ENCODE measurements at places on chromosomes 5 and 9.

- DNase-seq: peak; percentile 91
These were observed 885 bp downstream of the RNF44 start for GRCh38 chr5:176536132-176536901.

DNA sequence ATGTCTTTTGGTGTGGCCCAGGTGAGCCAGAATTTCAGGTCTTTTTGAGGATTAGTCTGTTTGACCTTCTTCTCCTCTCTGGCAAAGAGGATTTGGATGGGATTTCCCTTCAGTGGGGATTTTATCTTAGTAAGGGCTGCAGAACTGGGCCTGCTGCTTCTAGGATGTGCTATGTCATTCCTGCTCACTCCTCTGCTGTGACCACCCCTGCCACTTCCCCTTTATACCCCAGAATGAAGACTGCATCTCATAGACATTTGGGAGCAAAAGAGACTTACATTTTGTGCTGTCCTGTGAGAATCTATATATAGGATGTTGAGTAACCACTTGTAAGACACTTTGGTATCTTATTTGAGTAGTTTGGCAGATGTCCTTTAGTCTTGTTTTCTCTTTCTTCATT lies 76.2 kb downstream of the ARHGAP26 start:
- no peak for DNase-seq

GRCh38 chr5:135695656-135696313 lies 117.0 kb upstream of the CXCL14 start:
- no peak for DNase-seq

- DNase-seq: no peak
These were observed 161.6 kb upstream of the FBXL17 start for GRCh38 chr5:108543486-108543885.

- no peak for DNase-seq
These were observed 9.2 kb downstream of the NPR3 start for GRCh38 chr5:32720300-32720699.

- DNase-seq: no peak
These were observed 95.5 kb downstream of the USP20 start for GRCh38 chr9:129930743-129931142.

- no peak for DNase-seq
These were observed 36.7 kb downstream of the RNF44 start for GRCh38 chr5:176500511-176500910.

DNA sequence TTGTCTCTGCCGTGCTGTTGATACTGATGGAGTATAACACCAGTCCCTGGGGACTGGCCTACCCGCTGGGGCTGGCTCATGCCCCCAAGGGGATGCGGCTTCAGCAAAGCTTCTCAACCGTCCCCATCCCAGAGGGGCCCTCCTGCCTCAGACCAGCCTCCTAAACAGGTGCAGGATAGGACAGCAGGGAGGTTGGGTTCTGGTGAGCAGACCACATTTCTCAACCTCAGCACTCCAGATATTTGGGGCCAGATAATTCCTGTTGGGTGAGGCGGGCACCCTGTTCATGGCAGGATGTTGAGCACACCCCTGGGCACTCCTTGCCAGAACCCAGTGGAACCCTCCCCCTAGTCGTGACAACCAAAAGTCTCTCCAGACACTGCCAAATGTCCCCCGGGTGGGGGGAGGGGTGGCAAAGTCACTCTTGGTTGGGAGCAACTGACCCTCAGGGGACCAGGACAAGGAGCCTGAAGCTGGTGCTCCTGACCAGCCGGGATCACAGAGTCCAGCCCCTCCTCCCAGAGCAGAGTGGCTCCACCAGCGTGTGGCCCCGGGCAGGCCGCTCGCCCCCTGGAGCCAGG lies 107.8 kb downstream of the ZNF354C start:
- DNase-seq: no peak

- DNase-seq: no peak
These were observed 29.7 kb upstream of the TDRD7 start for GRCh38 chr9:97382099-97382718.

DNA sequence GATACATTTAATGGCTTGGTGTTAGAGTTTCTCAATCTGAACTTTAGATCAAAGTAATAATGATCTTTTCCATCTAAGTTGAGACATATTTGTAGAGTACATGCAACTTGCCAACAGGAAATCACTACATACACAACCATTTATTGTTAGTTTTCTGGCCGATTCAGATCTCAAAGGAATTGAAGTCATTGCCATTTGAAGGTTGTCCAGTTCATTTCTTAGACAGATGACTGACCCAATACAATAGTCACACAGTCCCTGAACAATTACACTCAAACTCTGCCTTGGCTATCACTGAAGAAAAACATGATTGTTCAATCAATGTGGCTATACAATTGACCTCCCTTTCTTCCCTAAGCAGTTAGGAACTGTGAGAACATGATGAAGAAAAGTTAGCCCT lies 753.2 kb upstream of the RIOK2 start:
- DNase-seq: no peak

GRCh38 chr9:36781533-36781932 lies 208.8 kb downstream of the MELK start:
- peak; percentile 92 for DNase-seq

DNA sequence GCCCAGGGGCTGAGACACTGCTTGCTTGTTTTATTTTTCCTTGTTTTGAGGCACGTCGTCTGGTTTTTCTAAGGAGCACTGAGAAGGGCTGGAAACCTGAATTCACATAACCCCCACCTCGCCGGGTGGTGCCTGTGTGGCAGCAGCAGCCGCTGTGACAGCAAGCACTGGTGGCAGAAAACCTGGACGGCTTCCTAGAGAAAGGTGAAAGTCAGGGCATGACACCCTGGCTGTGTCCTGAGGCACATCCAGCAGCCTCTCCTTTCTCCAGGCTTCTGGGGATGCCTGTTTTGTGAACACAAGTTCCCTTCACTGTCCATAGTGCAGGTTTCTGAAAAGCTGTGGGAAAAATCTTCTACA lies 29.2 kb downstream of the MRPL36 start:
- no peak for DNase-seq

- DNase-seq: peak; percentile 90
These were observed 1.2 kb downstream of the LOX start for GRCh38 chr5:122076669-122077365.

DNA sequence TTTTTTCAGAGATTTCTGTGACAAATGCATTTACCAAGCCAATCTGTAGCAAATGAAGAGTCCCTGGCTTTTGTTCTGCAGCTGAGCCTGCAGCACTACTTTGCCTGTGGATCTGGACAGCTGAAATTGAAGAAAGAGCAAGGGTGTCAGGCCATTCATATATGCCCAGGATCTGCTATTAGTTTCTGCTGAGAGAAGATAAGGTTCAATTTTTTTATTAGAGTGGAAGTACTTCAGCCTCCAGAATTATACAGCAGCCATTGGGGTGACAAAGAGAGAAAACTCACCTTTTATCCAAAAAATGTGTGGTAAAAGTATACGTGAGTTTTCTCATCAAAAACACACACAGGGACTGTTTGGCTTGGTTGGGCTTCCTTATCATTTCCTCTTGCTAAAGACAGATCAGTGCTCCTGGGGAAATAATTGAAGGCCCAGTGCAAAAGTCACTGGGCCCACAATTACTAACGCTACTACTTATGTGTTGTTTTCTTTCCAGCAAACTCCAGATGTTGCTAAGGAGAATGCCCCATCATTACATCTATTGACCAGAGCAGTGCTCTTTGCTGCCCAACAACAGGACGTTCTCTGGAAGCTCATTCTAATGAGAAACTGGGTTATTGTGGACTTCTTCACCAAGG lies 138.6 kb downstream of the CEMIP2 start:
- no peak for DNase-seq

DNA sequence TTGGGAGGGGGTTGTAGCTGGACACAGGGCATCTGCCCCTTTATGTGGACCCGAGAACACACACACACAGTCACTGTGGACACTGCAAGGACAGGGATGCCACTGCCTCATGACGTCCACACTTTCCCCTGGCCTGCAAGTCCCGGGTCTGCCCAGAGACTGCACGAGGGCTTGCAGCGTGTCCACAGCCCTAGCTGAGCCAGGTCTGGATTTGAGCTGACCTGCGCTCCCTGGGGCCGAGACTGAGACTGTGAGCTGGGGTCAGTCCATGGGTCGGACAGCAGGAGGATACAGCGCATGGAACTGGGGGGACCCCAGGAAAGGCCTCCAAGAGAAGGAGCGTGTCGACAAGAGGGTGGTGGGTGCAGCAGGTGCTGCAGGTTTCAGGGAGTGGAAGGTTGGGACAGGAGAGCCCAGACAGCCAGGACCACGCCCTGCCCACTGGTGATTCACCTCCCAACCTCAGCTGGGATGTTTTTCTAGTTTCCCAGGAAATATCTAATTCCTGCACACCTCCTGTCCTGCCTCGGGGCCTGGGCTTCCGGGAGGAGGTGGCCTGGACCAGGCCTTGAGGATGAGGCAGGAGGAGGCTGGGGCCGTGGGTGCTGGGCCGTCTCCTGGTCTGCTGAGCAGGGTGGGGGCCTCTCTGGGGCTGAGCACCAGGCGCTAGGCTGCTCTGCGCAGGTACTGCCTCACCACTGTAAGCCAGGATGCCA lies 806 bp upstream of the RNF224 start:
- peak; percentile 67 for DNase-seq

DNA sequence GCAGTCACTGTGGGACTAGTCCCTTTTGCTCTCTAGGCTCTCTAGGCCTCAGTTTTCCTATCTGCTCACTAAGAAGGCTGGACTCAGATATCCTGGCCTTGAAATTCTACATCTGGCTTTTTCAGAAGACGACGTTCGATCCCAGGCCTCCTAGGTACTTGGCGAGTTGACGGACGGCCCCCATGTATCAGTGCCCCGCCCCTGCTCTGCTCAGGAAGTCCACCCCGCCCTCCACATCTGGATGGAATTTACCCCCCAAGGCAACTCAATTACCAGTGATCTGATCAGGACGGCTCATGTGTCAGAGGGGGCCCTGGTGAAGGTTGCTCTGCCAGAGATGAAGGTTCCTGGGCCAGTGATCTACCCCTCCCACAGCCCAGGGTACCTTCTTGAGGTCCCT lies 44.1 kb upstream of the SYNPO start:
- peak; percentile 45 for DNase-seq

GRCh38 chr9:93096811-93097382 lies 880 bp downstream of the CARD19 start:
- no peak for DNase-seq

- DNase-seq: peak; percentile 50
These were observed 578.4 kb downstream of the CCDC171 start for GRCh38 chr9:16131264-16131663.

GRCh38 chr5:132017316-132017715 lies 5.9 kb upstream of the ACSL6 start:
- peak; percentile 1 for DNase-seq

- no peak for DNase-seq
These were observed 77.7 kb downstream of the MEF2C start for GRCh38 chr5:88805151-88805784.

DNA sequence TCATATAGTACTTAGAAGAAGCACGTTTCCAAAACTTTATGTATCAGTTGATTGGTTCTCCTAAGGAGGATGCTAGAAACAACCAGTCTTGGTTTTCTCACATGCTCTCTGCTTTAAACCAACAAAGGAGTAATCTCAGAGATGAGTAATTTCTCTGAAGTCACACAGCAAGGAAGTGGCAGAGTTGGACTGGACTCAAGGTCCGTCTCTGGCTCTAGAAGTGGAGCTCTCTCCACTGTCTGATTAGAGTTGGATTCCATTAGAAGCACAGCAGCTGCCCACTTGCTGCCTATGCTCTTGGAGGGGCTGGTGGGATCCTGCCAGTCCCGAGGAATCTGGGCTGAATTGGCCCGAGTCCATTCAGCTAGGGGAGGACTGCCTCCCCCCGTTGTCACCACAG lies 21.0 kb downstream of the RALGPS1 start:
- no peak for DNase-seq

GRCh38 chr5:159416438-159416837 lies 86.2 kb upstream of the IL12B start:
- DNase-seq: no peak

GRCh38 chr5:55601204-55601618 lies 66.4 kb upstream of the PLPP1 start:
- peak; percentile 80 for DNase-seq

- no peak for DNase-seq
These were observed 4.7 kb downstream of the C5orf46 start for GRCh38 chr5:147901599-147902039.

DNA sequence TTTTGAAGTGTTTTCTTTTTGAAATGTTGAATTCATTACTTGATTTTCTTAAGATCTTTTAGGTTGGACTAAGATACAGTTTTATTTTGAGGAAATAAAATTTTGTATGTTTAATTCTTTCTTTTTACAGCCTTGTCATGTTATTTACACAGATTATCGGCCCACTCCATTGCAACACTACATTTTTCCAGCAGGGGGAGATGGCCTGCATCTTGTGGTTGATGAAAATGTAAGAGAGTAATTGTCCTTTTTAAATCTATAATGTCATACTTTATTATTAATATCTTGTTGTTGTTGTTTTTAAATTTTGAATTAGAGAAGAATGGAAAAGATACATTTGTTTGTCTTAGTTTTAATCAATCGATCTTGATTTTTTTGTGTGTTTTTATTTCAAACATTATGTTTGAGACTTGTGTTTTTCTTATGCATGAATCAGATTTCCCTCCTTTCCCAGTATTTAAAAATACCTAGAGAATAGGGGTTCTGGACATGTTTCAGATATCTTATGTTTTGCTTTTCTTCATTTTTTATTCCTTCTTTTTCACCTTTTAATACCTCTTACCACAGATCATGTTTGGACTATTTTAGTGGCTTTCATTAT lies 36.7 kb downstream of the MTREX start:
- DNase-seq: peak; percentile 48

DNA sequence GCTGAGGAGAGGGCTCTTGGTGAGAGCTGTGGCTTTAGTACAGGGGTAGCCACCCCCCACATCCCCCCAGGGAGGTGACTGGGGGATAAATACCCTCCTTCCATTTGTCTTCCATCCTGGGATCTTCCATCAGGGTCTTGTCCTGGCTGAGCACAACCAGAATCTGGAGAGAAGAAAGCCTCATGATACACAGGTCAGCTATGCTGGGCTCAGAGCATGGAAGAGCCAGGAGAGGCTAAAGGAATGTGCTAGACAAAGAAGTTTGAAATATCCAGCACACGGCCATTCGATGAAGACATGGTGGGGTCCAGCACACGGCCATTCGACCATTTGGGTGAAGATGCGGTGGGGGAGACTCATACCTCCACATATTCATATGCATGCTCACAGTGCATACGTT lies 30.0 kb downstream of the ROPN1L start:
- no peak for DNase-seq

DNA sequence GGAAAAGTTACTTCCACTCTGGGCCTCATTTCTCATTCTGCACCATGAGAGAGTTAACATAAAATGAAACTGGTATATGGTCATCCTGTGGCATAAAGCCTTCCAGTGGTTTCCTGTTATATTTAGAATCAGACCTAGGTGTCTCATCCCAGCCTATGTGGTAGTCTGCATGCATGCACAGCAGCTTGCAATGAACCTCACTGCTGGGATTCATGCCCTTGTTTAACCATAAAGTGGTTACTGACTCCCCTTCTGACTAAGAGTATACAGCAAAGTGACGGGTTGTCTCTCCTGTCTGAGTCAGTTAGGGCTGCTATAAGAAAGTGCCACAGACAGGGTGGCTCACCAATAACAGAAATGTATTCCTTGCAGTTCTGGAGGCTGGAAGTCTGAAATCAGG lies 14.7 kb upstream of the TDRD7 start:
- DNase-seq: peak; percentile 70

All from Daoy (cell line).